Endothelial cell of coronary artery (primary cell): ENCODE measurements at places on chromosomes 6 and 20. TPM values are rescaled to one million over a fixed set of nuclear protein-coding genes. Genes with fewer than 3 reads are reported as not detected.

BPIFB1 gene
- total RNA-seq = not detected in 2 replicates

IRF4 gene
- total RNA-seq = not detected in 2 replicates

FKBP1C gene
- total RNA-seq = 0.28 and 1.6 TPM in 2 replicates

CALHM5 gene
- total RNA-seq = 8.4 and 8.5 TPM in 2 replicates

SAMD3 gene
- total RNA-seq = not detected in 2 replicates
